Endodermal cell (in vitro differentiated cells): ENCODE measurements at places on chromosomes 3 and 15.

- no peaks in the 10 kb centered on the region for H3K4me1 ChIP-seq
- no peak overlapping the region for H3K27ac ChIP-seq
- DNase-seq = no peak
- H3K4me3 ChIP-seq = no peak overlapping the region
These were observed 767.7 kb downstream of the TUSC7 start for GRCh38 chr3:117477214-117477755.

DNA sequence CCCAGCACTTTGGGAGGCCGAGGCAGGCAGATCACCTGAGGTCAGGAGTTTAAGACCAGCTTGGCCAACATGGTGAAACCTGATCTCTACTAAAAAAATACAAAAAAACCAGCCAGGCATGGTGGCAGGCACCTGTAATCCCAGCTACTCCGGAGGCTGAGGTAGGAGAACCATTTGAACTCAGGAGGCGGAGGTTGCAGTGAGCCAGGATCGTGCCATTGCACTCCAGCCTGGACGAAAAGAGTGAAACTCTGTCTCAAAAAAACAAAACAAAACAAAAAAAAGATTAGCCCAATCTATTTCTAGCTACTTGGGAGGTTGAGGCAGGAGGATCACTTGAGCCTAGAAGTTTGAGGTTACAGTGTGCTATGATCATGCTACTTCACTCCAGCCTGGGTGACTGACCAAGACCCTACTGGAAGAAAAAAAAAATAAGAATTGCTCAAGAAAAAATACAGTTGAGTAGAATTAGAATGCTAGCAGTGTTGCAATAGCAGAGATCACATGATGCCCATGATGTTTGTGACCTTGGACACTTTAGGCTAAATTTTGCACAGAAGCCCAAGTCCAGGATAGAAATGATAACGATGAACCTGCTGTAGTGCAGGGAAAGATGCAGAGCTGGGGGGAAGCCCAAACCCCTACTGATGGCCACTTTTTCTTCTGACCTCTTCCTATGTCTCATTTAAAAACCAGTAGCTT lies 162.2 kb downstream of the LPP start:
- no peaks in the 10 kb centered on the region for H3K4me1 ChIP-seq
- no peaks in the 10 kb centered on the region for H3K27me3 ChIP-seq
- H3K4me3 ChIP-seq = no peak overlapping the region
- no peak overlapping the region for H3K27ac ChIP-seq

DNA sequence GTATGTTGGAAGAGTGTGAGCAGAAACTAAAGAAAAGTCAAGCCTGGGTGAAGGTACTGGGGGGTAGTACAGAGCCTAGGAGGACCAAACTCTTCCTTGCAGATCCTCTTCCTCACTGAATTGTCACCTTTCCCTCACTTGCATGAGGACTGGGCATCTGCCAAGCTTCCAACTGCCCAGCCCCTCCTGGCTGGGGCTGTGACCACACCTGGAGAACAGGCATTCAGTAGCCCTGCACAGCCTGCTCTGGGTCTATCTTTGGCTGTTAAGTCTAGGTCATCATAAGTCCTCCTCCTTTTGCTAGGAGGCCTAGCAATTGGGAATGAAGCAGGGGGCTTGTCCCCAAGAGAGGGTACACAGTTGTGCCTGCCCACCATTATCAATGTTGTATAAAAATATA lies 55.2 kb downstream of the CAPN7 start:
- H3K27ac ChIP-seq = no peak overlapping the region
- no peaks in the 10 kb centered on the region for H3K4me1 ChIP-seq
- no peak for DNase-seq

- peaks cover 22% of the 10 kb centered on the region for H3K27me3 ChIP-seq
- DNase-seq = no peak
- H3K27ac ChIP-seq = no peak overlapping the region
These were observed 65.1 kb downstream of the PPARG start for GRCh38 chr3:12353796-12354525.

GRCh38 chr15:89912674-89913396 lies at the start of gene ARPIN:
ARPIN (minus strand) TSS chr15:89912952; CDS start chr15:89912835, 117 bp downstream.
- peak within 1 kb of the TSS; percentile 76 for H3K4me3 ChIP-seq
- H3K36me3 ChIP-seq = no peaks in the 10 kb centered on the region
- H3K27ac ChIP-seq = no peak within 1 kb of the TSS
- peak; percentile 87 for DNase-seq
- no peaks in the 10 kb centered on the region for H3K4me1 ChIP-seq
